ENCODE measurements at places on chromosomes 16 and 17.

DNA sequence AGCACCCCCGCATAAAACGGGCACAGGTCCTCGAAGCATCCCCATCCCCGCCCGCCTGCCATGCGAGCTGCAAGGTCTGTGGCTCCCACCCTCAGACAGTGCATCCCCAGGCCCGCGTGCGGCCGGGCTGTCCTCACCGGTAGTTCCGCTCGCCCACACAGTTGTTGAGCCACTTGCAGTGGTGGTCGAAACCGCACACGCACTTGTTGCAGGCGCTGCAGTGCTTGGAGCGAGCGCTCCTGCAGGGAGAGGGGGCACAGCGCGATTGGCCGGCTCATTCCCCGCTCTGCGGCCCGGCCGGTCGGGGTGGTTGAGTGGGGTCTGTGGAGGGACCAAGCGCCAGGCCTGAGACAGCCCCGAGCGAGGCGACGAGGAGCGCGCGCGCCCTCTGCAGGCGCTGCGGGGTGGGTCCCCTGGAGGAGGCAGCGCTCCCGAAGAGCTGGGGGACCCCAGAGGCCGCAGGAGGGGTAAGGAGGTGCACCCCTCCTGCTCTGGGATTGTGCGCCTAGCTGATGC is 6.0 kb upstream of the TPPP3 start:
- DNase-seq: no peak

DNA sequence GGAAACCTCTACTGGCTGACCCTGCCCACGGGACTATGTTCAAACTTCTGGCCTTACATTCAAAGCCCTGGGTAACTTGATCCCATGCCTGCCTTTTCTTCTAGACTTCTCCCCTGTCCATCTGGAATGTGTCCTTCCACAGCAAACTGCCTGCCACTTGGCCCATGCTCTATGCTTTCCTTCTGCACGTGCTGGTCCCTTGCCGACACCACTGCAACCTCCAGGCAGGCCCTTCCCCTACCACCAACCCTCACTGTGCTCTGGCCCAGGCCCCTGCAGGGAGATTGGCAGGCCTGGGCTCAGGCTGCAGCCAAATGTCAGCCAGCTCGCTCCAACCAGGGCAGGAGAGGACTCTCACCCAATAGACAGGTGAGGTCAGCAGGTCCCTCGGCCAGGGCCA is 11.0 kb downstream of the HSD11B2 start:
- DNase-seq: no peak

DNA sequence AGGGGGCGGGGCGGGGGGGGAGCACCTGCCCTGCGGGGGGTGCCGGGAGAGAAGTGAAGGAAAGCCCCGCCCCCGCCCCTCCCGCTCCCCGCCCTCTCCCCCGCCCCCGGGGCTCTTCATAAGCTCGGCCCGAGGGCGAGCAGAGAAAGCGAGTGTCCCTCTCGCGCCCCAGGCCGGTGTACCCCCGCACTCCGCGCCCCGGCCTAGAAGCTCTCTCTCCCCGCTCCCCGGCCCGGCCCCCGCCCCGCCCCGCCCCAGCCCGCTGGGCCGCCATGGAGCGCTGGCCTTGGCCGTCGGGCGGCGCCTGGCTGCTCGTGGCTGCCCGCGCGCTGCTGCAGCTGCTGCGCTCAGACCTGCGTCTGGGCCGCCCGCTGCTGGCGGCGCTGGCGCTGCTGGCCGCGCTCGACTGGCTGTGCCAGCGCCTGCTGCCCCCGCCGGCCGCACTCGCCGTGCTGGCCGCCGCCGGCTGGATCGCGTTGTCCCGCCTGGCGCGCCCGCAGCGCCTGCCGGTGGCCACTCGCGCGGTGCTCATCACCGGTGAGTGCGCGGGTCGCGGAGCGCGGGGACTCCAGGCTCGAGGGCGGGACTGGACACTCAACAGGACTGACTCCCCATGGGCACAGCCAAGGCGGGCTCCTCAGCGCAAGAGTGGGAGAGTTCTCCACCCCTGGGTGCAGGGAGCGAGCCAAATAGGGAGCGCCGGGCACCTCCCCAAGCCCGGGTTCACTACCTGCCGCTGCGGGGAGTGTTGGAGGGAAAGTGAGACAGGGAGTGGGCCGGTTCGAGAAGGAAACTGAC is at the start of gene HSD11B2:
TSS of gene HSD11B2 (plus strand) at position 145 of the 798 bp plus-strand sequence. CDS start at position 273, 128 bp downstream.
- no peak for DNase-seq

DNA sequence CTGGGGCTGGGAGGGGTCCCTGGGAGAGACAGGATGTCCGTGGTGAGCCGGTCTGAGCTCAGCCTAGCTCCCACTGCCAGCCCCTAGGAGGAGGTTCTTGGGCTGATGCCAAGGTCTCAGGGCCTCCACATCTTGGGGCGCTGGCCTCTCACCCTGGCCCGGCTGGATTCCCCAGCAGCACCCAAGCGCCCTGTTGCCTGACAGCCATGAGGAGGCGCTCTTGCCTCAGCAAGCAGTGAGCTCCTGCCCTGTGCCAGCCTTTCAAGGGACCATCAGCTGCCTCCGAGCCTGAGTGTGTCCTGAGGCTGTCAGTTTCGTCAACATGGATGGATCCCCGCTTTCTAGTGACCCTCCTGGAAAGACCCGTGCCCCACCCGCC is 234.9 kb upstream of the CIBAR2 start:
- no peak for DNase-seq

GRCh38 chr17:29748400-29748799 is 125.7 kb upstream of the CORO6 start:
- no peak for DNase-seq

DNA sequence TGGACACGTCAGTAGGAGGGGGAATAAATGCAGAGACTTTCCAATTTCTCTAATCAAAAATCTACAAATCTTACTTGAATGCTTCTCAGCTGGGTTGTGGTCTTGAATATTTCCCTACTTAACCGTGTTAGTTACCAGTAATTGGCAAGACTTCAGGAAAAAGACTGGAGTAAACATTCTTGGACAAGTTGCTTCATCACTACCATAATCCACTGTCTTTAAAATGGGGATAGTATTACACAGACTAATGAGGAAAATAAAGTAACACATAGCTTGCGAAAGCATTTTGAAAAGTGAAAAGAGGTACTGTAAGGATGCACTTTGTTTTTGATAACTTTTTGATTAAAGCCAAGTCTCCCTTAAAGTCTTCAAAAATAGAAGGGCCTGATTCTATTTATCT is 18.4 kb downstream of the MYH1 start:
- no peak for DNase-seq

DNA sequence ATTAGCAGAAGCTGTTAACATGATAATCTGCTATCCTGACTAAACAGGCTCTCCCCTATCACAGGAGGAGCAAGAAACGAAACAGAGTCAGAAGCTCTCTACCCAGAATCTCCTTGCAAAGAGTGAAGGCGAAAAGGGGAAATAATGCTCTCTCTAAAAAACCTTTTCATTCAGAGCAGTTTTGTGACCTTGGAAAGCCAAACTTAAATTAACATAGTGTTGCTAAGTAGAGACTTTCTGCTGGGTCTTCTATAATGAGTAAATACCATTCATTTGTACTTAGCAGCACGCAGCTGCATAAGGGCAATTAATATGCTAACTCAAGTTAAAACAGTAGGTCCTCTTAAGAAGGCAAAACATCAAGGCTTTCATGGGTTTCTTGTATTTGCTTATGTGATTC is 101.7 kb upstream of the GPR139 start:
- no peak for DNase-seq

DNA sequence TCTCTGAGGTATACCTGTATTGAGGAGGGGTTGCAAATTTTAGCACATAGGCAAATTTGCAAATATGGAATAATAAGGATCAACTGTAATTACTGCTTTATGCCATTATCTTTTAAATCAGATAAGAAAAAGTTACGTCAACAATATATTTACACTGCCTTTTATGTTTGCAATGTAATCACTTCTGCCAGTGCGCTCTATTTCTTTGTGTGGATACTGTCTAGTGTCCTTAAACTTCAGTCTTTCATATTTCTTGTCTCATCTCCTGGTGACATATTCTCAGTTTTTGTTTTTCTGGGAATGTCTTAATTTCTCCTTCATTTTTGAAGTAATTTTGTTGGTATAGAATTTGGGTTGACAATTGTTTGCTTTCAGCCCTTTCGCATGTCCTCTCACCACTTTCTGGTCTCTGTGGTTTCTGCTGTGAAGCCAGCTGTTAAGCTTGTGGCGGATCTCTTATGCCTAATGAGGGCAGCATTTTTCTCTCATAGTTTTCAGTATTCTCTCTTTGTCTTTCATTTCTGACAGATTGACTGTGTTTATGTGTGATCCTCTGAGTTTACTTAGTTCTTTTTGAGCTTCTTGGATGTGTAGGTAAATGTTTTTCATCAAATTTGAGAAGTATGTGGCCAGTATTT is 37.6 kb upstream of the ABCC11 start:
- DNase-seq: no peak

- DNase-seq: no peak
These were observed 19.4 kb downstream of the PLCG2 start for GRCh38 chr16:81798311-81799137.

- no peak for DNase-seq
These were observed 2.7 kb downstream of the C16orf89 start for GRCh38 chr16:5062790-5063765.

DNA sequence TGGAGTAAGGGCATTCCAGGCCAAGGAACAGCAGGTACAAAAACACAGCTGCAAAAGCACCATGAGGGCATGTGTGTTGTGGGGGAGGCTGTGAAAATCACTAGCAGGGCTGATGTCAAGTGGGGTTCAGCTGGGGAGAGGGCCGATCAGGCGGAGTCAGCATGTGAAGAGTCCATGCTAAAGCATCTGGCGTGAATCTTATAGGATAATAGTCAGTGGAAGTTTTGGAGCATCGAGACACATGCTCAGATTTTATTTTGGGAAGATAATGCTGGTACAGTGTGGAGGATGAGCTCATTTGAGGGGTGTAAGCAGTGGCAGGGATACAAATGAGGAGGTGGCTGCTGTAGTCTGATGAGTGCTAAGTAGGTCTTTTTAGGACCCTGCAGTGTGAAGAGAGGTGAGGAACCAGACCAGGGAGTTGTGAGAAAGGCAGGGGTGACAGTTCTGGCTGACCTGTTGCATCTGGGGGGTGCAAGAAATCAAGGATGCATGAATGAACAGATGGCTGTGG is 30.3 kb downstream of the MMD start:
- no peak for DNase-seq

- DNase-seq: no peak
These were observed 1.1 kb upstream of the CACNG1 start for GRCh38 chr17:67043283-67043682.

- DNase-seq: no peak
These were observed 5.4 kb downstream of the DYNLL2 start for GRCh38 chr17:58088624-58089023.

GRCh38 chr16:5015887-5016286 is 17.8 kb downstream of the NAGPA start:
- DNase-seq: no peak

GRCh38 chr17:55794725-55795482 is 44.1 kb downstream of the PCTP start:
- no peak for DNase-seq
